ENCODE measurements at places on chromosomes 3 and 15.

DNA sequence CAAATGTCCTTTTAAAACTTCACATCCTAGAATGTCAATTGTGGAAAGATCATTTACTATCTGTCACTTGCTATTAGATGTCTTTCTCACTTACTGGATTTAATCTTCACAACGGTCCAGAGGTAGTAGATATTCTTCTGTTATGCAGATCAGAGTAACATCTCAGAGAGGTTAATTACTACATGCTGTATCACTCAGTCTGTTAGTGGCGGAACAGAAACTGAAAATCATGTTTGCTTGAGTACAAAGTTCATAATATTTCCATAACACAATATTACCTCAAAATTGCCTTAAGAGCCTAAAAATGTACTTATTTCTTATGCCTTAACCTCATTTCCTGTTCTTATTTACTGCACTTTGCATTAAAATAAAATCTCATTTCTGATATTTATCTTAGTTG lies 28.6 kb upstream of the GPR149 start:
- no peak for DNase-seq

GRCh38 chr3:113571360-113571759 lies 39.0 kb downstream of the SIDT1 start:
- no peak for DNase-seq

DNA sequence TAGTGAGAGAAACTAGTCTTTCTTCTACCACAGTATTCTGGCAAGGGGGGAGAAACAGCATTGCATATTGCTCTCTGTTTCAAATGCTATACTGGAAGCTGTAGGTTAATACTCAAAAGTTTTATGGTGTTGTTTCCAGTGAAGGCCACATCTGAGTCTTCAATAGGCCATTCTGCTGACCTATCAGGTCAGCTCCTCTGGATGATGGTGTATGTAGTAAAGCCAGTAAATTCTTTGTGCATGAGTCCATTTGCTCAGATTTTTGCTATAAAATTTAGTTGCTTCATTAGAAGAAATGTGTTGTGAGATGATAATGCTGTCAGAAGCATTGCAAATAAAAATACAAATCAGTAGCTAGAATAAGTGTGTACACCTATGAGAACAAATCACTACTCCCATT lies 64.9 kb upstream of the RBMS3 start:
- no peak for DNase-seq

DNA sequence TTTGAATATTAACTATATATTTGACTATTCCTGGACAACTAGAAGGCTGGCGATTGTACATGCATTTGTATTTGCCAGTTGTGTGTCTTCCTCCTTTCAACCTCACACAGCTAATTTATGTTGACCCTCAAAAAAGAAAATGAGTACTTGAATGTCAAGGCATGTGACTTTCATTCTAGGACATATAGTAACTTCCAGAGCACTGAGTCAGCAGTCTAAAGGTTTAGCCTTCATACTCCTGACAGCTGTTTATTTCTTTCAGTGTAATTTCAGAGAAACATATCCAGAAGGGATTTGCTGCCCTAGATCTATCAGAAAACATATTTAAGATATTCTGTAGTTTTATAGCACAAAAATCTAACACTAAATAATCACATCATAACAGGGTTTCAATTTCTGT lies 74.6 kb upstream of the GOLGA8J start:
- no peak for DNase-seq

- no peak for DNase-seq
Measured at GRCh38 chr15:78623786-78624497, 3.1 kb upstream of the CHRNA3 start.

GRCh38 chr3:170709046-170709445 lies 123.2 kb upstream of the SLC7A14 start:
- DNase-seq, result no peak

DNA sequence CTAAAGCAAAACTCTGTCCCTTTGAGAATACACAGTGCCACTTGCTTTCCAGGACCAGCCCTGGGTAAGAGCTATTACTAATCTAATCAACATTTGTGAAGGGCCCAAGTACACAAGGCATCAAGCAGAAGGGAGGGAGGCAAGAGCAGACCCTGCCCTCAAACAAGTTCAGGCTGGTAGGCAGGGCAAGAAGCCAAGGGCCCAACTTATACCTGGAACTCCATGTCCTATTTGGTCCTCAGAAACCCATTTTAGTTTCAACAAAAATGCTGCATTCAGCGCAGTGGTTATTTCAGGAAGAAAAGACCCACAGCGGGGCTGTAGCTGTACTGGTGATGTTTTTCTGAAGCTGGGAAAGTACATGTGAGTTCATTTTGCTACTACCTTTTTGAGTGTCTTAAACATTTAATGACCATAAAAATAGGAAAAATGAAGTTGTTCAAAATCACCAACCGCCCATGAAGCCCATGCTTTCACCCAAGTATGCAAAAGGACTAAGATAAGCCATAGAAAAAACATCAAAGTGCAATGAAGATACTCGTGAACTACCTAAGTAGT lies 2.8 kb downstream of the RPS17 start:
- no peak for DNase-seq

GRCh38 chr3:26307787-26308186 lies 314.8 kb upstream of the LRRC3B start:
- no peak for DNase-seq

DNA sequence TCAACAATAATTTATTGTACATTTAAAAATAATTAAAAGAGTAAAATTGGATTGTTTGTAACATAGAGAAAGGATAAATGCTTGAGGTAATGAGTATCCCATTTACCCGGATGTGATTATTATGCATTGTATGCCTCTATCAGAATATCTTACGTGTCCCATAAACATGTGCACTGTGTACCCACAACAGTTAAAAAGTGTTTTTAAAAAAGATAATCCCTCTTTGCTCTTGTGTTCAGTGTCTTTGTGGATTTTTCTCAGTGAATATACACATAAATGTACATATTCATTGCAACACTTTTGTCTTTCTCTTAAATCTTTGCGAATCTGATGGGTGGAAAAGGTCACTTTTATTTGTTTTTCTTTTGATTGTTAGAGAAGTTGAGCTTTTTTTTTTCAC lies 20.4 kb downstream of the YEATS2 start:
- no peak for DNase-seq

- DNase-seq, result no peak
Measured at GRCh38 chr3:148070041-148070440, 627.7 kb upstream of the AGTR1 start.

DNA sequence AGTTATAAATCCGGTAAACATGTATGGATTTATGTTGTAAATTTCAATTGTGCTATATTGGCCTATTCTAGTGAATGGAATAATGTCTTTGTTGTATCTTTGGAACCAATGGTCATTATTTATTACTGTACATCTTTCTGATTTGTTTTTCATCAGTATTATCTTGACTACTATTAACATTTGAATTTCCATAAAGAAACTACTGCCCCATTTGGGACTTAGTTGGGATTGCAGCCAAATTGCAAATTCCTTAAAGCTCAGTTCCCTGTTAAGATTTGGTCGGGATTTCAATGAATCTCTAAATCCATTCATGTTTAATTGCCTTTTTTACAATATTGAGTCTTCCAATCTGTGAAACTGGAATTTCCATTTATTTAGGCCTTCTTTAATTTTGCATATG lies 822.4 kb upstream of the CADM2 start:
- DNase-seq, result no peak

- DNase-seq, result no peak
Measured at GRCh38 chr3:128226795-128227395, 73.6 kb downstream of the EEFSEC start.

DNA sequence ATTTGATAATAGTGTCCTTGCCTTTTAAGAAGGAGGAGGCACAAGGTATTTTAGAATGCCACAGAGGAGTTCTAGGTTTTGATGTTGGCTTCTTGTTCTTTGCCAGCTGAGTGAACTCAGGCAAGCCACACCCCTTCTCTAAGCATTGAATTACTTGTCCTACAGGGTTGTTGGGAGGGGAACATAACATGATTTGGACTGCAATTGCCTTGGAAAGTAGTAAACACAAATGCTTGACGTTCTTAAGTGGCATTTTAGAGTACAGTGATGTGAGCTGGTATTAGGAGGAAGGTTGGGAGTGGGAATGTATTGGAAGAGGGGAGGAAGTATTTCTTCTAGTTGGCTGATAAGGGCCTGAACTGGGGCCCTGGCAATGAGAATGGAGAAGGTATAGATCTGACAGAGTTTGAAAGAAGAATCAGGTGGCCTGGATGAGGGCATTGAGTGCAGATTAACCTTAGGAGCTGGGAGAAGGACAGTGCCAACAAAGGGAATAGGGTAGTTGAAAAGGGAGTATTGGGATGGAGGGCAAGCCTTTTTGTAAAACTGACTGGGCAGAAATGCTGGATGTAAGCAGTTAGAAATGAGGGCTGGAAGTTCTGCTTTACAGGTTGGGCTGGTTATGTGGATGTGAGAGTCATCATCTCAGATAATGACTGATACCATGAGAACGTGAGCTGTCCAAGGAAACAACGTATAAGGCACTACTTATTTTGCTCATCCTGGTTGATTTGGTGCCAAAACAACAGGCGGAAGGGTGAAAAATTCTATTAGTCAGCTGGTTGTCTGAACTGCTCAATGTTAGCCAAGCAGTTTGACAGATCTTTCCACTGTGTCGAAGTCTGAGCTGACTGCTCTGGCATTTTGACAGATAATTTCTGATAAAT lies 16.7 kb downstream of the KAT2B start:
- DNase-seq, result no peak

DNA sequence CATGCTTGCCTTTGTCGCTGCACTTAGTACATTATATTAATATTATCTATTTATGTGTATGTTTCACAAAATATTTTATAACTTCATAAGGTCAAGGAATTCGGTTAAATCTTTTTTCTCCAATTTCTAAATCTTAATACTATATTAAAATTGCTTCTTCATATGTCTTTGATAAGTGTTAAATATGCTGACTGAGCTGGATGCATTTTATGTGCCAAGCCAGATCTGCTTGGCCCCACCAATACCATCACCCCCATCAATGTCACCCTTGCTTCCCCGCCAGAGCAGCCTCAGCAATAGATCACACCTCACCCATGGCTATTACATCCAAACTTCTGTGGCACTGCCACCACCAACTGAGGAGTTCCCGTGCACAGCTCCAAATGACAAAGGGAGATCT lies 164.1 kb upstream of the STRIT1 start:
- DNase-seq, result no peak

DNA sequence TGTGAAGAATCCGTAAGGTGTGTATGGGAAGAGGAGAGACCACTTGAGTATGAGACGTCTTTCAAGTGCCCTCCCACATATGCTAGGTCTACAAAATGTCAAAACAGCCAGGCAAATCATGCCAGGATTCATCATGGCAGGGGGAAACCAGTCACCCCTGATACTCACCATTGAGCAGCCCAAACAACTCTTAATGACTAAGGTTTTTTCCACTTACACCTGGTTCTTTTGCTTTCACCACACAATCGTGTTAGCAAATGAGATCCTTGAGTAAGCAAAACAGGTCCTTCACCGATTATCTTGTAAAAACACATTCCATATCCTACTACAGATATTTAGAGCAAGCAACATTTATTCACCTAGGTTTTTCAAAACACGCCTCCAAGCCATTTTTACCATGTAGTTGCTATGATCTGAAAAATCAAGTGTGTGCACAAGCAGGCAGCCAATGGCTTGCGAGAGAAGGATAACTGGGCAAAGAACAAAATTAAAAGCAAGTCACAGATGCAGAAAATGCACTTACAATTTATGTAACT lies 177.5 kb upstream of the LPP start:
- no peak for DNase-seq

DNA sequence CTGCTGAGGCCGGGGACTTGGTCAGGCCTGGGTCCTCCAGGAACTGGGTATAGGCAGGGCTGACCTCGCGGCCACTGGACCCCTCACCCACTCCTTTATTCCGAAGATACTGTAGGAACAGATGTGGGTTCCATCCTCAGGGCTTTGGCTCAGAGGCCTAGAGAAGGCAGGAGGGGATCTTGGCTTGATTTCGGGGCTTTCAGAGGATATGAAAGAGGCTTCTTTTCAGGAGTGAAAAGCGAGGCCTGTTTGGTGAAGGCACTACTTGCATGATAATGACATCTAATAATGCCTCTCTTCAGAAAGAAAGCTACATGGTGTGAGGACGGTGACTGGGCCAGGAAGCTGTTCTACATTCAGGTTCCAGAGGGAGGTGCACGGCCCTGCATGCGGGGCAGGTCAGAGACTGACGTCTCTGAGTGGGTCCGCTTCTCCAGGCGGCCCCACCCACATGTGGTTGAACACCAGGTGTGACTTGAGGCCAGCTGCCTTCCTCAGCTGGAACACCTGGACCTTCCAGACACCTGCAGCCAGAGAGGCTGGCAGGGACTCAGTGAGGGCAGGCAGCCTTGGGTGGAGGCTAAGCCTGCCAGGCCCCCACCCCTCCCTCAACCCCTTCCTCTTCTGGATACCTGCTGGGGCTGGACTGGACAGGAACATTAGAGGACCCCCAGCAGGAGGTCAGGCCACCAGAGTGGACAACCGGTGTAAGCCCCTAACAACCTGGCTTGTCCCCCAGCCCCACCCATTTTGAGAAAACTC lies 31.1 kb upstream of the HHATL start:
- DNase-seq, result no peak

DNA sequence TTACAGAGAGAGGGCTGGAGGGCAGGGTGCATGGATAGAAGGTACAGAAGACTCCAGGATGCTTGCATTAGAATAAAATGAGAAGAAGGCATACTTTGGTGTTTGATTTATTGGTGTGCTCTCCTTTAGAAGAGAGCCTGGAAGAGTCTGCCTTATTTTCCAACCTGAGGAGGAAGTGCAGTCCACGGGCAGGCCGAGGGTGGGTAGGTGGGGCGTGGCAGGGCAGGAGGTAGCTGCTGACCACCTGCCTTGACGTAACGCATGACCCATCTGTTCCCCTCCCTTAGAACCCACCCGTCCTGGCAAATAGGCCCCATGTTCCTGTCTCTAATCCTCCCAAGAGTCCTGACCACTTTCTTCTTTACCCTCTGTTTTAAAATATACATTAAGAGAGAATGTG lies 222.3 kb upstream of the LYSMD4 start:
- DNase-seq, result no peak

- no peak for DNase-seq
Measured at GRCh38 chr3:161927131-161927530, 430.5 kb downstream of the OTOL1 start.

DNA sequence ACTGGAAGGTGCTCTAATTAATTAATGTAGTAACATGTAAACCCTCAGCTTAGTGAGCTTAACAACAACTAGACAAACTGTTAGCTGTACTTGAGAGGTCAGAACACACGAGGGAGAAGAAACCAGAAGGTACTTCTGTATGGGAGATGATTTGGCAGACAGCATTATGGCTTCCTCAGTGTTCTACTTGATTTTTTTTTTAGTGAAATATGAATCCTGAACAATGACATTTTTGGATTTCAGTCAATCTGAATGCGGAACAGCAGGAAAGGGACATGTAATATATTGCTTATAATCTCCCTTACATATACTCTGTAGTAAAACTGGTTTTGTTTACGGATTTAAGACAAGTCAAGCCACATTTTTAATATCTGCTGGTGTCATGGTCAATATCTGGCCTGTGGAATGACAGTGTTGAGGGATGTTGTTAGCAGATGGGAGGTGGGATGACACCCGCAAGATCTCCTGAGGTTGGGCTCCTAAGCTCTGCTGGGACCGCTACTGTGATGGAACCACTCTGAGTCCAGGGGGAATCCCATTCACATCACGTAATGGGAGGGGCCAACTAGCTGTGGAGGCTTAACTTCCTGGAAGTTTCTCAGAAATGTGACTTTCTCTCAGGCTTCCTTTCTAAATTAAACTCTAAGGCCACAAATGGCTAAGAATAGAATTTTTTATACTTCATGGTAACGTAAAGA lies 18.7 kb downstream of the TNFAIP8L3 start:
- DNase-seq, result no peak

- DNase-seq, result no peak
Measured at GRCh38 chr3:192545333-192545732, 182.0 kb downstream of the FGF12 start.

All from stimulated activated CD8-positive, alpha-beta memory T cell treated with anti-CD3 and anti-CD28 coated beads, Interleukin-15, amount 100 ng/mL, for 1 hour (primary cell).